A673 (cell line): ENCODE measurements at places on chromosomes 6 and 20. TPM values are rescaled to one million over a fixed set of nuclear protein-coding genes. Genes with fewer than 3 reads are reported as not detected.

DNA sequence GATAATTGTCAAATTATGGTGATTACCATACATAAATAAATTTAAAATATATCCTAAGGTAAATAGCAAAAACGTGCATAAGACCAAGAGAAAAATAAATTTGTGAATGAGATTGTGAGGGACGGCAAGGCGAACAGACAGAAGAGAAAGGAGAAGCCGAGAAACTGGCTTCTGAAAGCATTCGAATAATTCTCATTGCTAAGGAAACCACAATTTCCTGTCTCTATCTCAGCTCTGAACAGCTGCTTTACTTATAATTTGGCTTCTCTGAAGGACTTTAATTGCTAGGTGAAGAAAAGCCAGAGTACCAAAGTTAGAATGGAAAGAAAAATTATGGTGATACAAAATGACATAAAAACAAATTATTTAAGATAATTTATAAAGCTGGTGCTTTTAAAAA lies 79.0 kb upstream of the RGS17 start:
- no peaks in the 10 kb centered on the region for H3K36me3 ChIP-seq
- H3K27me3 ChIP-seq: no peaks in the 10 kb centered on the region
- H3K4me3 ChIP-seq: no peak overlapping the region
- peaks cover 10% of the 10 kb centered on the region for H3K4me1 ChIP-seq
- DNase-seq: peak; percentile 62

GRCh38 chr20:39968495-39968894 lies 720.5 kb downstream of the MAFB start:
- no peak overlapping the region for H3K4me3 ChIP-seq
- no peaks in the 10 kb centered on the region for H3K36me3 ChIP-seq
- H3K4me1 ChIP-seq: no peaks in the 10 kb centered on the region

GRCh38 chr6:166330612-166331011 lies 11.7 kb downstream of the SFT2D1 start:
- no peaks in the 10 kb centered on the region for H3K4me1 ChIP-seq
- DNase-seq: no peak

GRCh38 chr20:17628101-17628841 lies 53.8 kb downstream of the RRBP1 start:
- H3K4me3 ChIP-seq: no peak overlapping the region
- DNase-seq: no peak
- no peaks in the 10 kb centered on the region for H3K4me1 ChIP-seq
- H3K27me3 ChIP-seq: no peaks in the 10 kb centered on the region
- H3K36me3 ChIP-seq: peaks cover 8% of the 10 kb centered on the region

DNA sequence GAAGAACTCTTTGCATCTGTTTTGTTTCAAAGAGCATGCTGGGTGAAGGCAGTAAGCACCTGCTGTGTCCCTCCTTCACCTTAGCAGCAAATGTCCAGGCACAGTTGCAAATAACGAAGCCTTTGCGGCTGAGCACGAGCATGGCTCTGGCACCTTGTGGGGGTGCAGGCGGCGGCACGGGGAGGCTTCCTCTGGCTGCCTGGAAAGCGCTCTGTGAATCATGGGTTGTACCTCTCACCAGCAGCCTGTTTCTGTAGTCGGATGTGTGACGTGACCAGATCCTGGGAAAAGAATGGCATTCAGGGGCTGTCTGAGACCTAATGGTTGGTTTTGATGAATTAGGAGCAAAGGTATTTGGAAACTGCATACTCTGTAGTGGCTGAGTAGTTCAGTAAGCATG lies 144.8 kb downstream of the DTNBP1 start:
- no peak overlapping the region for H3K27ac ChIP-seq
- peaks cover 21% of the 10 kb centered on the region for H3K4me1 ChIP-seq
- DNase-seq: no peak

- peaks cover 8% of the 10 kb centered on the region for H3K4me1 ChIP-seq
- H3K27ac ChIP-seq: peak overlapping the region; percentile 50
- H3K27me3 ChIP-seq: no peaks in the 10 kb centered on the region
- DNase-seq: peak; percentile 89
- no peak overlapping the region for H3K4me3 ChIP-seq
- H3K36me3 ChIP-seq: no peaks in the 10 kb centered on the region
Observed at GRCh38 chr20:63624486-63624885, 2.4 kb downstream of the GMEB2 start.

GRCh38 chr20:58889798-58890517 lies 37.4 kb downstream of the GNAS start:
- no peaks in the 10 kb centered on the region for H3K27me3 ChIP-seq
- no peaks in the 10 kb centered on the region for H3K36me3 ChIP-seq
- peak overlapping the region; percentile 83 for H3K4me3 ChIP-seq
- no peak for DNase-seq
- H3K27ac ChIP-seq: peak overlapping the region; percentile 95

DNA sequence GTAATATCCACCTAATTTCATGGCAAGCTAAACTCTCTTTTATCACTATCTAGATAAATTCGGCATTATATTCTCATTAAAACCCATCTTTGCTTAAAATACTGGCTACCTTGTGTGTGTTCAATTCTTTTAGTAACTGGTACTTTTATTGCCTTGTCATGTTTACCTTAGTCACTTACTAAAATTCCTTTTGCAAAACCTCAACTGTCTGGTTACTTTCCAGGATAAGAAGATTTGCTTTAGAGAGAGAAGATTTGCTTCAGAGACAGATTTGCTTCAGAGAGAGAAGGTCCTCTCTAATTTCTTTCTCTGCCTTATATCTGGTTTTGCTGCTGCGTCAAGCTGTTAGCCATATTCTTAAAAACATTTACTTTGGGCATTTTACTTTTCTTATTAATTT lies 151.5 kb upstream of the MLIP start:
- H3K36me3 ChIP-seq: no peaks in the 10 kb centered on the region
- DNase-seq: no peak
- no peaks in the 10 kb centered on the region for H3K4me1 ChIP-seq

DNA sequence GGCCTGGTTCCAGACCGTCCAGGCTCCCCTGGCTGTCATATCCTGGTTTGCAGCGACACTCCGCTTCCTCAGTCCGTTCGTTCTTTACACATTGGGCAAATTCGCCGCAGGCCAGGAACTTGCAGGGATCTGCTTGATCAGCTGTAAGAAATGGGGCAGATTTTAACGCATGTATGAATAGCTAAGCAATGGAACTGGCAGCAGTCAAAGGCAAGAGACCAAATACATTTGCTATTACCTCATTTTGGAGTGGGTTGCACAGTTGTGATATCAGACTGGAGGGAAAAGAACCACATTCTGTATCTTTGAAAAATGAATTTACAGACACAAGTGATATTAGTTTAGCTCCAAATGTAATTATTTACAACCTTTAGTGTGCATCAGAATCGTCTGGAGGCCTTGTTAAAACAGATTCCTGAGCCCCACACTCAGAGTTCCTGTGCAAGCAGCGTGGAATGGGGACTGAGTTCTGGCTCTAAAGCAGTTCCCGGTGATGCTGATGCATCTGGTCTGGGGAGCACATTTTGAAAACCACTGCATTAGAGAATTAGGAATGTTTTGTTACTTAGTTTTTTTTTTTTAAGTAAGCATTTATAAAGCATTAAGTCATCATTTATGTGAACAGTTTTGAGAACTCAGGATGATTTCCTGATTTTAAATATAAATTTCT lies 141.3 kb downstream of the IMPG1 start:
- DNase-seq: no peak
- H3K36me3 ChIP-seq: no peaks in the 10 kb centered on the region
- no peak overlapping the region for H3K4me3 ChIP-seq

- H3K4me1 ChIP-seq: no peaks in the 10 kb centered on the region
- no peak overlapping the region for H3K4me3 ChIP-seq
- no peak for DNase-seq
- H3K27me3 ChIP-seq: no peaks in the 10 kb centered on the region
- no peak overlapping the region for H3K27ac ChIP-seq
Observed at GRCh38 chr6:161908872-161909271, 635.0 kb upstream of the AGPAT4 start.

DNA sequence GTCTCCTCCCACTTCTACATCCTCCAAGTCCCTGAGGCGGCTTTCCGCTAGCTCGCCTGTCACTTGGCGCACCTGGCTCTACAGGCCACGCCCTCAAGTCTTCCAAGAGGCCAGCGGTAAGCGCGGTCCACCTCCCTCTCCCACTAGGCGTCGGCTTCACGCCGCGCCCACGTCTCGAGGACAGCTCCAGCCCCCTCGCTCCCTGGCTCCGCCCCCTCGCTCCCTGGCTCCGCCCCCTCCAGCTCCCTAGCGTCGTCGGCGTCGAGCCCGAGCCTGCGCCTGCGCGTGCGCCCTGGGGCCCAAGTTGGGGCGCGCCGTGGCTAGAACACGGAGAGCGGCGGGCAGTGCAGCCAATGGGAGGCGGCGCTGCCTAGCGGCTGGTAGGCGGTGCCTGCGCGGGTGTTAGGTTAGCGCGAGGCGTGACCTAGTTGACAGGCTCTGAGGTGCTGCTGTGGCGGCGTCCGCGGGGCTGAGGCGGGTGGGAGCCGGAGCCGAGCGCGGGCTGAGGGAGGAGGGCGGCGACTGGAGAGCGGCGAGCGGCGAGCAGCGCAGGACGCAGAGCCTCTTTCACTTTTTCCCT lies at the start of gene MACROD2:
MACROD2 (plus strand) TSS at position 431 of the 580 bp plus-strand sequence.
- no peaks in the 10 kb centered on the region for H3K4me1 ChIP-seq
- H3K27ac ChIP-seq: no peak within 1 kb of the TSS
- DNase-seq: peak; percentile 95
- no peaks in the 10 kb centered on the region for H3K36me3 ChIP-seq

- DNase-seq: no peak
- no peaks in the 10 kb centered on the region for H3K27me3 ChIP-seq
- H3K27ac ChIP-seq: no peak overlapping the region
- H3K4me1 ChIP-seq: peaks cover 10% of the 10 kb centered on the region
- no peak overlapping the region for H3K4me3 ChIP-seq
Observed at GRCh38 chr6:53312355-53312754, 36.4 kb downstream of the ELOVL5 start.

DNA sequence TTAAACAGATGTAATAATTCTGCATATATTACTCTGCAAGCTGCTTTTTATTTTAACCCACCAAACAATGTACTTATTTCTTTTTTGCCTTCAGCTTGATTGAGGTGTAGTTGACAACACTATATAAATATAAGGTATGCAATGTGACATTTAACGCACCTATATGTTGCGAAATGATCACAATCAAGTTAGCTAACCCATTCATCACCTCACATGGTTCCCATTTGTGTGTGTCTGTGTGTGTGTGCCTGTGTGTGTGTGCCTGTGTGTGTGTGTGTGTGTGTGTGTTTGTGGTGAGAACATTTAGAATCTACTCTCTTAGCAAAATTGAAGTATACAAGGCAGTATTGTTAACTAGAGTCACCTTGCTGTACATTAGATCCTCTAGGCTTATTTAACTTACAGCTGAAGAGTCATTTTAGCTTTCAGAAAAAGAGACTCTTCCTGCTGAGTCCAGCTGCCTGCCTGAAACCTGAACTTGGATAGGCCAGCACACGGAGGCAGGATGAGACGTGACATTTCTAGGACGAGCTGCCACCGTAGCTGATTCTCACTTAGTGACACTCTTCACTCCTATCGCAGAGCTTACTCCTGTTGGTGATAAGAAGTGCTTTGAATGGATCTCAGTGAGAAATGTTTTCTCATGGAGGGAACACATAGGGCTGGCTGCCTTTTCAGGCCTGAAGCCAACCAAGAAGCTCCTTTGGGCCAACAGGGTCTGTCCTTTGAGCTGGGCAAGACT lies 126.5 kb upstream of the RIPOR2 start:
- H3K4me3 ChIP-seq: no peak overlapping the region
- no peak for DNase-seq
- no peaks in the 10 kb centered on the region for H3K27me3 ChIP-seq
- peaks cover 6% of the 10 kb centered on the region for H3K4me1 ChIP-seq
- no peaks in the 10 kb centered on the region for H3K36me3 ChIP-seq

DNA sequence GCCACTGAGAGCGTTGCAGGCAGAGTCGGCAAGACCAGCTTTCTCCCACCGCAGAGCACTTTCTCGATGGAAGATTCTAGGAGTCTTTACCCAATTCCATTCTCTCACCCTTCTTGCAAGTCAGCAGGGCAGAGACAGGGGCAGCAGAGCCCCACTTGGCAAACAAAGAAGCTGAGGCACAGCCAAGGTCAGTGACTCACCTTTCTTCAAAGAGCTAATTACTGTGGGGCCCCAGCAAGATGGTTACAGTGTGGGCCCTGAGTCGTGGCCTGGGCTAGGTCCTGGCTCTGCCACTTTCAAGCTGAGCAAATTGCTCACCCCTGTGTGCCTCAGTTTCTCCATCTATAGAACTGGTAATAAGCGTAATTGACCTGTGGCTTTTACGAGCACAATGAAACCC lies 277.0 kb downstream of the PREX1 start:
- DNase-seq: no peak
- no peaks in the 10 kb centered on the region for H3K36me3 ChIP-seq
- peaks cover 7% of the 10 kb centered on the region for H3K27me3 ChIP-seq
- H3K4me3 ChIP-seq: no peak overlapping the region
- no peak overlapping the region for H3K27ac ChIP-seq

DNA sequence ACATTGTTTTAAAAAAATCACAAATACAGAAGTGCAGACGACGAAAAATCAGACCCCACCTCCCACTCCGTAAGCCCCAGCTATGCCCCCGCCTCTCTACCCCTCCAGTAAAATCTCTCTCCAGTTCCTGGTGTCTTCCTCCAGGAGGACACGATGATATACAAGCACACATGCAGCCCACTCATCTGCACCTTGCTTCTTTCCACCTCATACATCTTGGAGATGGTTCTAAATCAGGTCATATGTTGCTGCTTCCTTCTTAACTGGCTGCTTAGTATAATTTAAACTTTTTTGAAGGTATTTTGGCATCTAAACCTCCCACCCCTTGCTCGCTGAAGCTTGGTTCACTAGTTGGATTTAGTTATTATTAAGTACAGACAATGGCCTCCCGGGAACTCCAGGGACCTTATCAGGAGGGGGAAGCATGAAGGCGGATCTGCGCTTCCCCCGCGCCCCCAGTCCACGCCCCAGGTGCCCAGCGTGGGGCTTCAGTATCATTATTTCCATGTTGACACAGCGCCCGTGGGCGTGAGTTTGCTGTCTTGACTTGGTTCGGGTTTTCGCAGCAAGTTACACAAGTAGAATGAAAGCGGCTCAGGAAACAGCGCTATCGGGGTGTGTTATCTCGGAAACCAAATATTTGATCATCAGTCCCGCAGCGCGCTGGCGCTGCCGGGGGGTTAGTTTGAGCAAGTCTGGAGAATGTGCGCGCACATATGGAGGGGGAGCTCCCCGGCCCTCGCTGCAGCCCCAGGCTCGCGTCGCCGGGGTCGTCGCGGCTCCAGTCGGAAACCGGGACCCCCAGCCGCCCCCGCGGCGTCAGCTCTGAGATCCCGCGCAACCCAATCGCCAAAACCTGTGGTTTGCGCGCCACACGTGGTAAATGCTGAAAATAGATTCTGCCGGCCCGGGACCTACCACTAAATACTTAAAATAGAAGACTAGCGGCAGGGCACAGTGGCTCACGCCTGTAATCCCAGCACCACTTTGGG lies 2.3 kb downstream of the BMP7 start:
- H3K27me3 ChIP-seq: peaks cover 55% of the 10 kb centered on the region
- peaks cover 25% of the 10 kb centered on the region for H3K4me1 ChIP-seq
- no peak for DNase-seq
- no peaks in the 10 kb centered on the region for H3K36me3 ChIP-seq
- H3K27ac ChIP-seq: no peak overlapping the region

TGM2 gene
- 0.43 and 0.85 TPM in 2 replicates for total RNA-seq

NKX2-4 gene
- 0.13 TPM in 2 replicates for total RNA-seq

TP53TG5 gene
- total RNA-seq: 0.69 TPM in 1 of 2 replicates, not detected in the other

ESF1 gene
- total RNA-seq: 29.4 and 34.7 TPM in 2 replicates

CST7 gene
- total RNA-seq: not detected in 2 replicates

BANF2 gene
- total RNA-seq: not detected in 2 replicates
